Tongue (tissue), 3 donors: ENCODE measurements at places on chromosomes 16 and 17.

DNA sequence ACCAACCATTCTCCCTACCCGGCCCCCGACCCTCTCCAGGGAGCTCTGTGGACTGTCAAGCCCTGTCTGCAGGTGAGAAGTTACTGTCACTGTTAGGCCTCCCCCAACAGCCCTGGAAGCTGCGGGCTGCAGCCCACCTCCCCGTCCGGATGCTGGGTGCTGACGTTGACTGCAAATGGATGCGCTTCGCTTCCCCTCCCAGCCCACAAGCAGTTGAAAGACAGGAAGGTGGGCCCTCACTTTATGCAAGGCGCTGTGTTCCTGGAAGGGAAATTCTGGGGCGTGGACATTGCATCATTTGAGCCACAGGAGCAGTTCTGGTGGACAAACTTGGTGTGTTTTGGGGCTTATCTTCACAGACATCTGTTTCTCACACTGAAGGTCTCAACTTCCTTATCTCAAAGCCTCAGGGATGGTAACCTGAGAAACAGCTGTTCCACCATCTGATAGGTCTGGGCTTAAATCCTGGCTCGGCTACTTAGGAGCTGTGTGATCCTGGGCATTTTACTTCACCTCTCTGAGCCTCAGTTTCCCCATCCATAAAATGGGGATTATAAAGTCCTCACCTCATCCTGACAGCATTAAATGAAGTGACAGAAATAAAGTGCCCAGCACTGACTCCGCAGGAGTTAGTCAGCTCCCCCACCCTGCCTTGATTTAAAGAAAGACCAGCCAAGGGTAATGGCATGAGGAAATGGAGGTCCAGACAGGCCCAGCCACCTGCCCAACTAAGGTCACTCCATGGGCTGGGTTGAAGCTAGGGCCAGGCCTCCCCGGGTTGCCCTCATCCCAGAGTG lies 4.6 kb upstream of the DRC7 start:
- DNase-seq: peak; percentile 74

- no peak for DNase-seq
Measured at GRCh38 chr16:1257561-1258224, 1.8 kb downstream of the TPSD1 start.

DNA sequence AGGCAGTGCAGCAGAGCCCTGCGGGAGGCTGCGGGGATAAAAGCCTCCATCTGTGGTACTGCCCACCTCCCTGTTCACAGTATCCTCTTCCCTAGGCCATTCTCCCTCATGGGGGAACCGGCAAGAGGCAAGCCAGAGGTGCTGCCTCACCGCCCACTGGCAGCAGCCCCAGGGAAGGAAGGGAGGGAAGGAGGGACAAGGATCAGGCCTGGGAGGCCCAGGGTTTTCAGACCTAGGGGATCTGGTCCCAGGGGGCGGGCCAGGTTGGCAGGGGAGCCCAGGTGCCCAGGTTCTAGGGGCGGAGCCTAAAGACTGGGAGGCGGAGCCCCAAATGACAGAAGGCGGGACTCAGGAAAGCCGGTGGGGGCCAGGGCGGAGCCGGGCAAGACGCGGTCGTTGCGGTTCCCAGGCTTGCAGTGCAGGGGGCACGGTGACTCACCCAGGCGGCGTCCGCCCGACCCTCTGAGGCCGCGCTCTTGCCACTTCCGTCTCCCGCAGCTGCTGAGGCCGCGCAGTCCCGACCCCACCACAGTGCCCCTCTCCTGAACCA lies 3.0 kb upstream of the MTMR4 start:
- DNase-seq: no peak

DNA sequence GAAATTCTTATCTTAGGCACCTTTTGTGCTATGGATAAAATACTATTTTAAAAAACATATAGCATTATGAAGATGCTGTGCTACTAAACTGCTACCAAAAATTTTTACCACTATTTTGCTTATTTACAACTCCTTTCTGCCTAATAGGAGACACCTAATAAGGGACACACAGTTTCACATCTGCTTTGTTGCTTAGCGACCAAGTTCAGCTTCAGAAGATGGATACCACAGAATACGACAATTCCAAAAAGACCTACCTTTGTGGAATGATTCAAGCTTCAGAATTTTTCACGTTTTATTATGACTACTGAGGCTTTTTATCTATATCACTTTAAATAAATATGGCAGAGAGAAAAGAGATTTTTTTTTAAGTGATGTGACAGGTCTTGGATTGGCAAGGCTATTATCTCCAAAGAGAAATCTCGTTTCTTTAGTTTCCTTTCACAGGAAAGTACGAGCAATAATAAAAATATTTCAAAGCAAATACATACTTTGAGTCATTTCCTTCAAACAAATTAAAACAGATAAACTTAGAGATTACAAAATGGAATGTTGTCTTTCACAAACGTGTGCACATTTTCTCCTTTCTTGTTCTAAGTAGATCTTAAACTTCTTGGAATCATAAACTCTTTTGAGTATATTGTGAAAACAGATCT lies 35.4 kb downstream of the SPAG9 start:
- DNase-seq: no peak

- DNase-seq: no peak
Measured at GRCh38 chr16:10087151-10087550, 95.1 kb downstream of the GRIN2A start.

DNA sequence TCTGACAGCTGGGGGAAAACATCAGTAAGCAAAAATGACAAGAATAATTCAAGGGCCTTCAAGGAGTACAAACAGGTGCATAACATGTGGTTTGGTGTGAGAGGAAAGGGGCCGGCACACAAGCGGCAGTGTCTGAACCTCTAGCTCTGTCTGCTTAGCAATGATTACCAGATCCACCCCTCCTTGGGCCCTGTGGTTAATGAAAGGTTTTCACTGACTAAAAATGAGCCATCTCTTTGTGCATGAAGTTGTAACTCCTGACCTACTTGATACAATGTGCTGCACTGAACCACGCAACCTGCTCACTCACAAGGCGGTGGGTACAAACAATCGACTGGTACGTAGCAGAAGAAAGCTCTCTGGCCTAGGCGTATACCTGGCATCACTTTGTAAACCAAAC lies 15.1 kb downstream of the FAM117A start:
- DNase-seq: no peak

DNA sequence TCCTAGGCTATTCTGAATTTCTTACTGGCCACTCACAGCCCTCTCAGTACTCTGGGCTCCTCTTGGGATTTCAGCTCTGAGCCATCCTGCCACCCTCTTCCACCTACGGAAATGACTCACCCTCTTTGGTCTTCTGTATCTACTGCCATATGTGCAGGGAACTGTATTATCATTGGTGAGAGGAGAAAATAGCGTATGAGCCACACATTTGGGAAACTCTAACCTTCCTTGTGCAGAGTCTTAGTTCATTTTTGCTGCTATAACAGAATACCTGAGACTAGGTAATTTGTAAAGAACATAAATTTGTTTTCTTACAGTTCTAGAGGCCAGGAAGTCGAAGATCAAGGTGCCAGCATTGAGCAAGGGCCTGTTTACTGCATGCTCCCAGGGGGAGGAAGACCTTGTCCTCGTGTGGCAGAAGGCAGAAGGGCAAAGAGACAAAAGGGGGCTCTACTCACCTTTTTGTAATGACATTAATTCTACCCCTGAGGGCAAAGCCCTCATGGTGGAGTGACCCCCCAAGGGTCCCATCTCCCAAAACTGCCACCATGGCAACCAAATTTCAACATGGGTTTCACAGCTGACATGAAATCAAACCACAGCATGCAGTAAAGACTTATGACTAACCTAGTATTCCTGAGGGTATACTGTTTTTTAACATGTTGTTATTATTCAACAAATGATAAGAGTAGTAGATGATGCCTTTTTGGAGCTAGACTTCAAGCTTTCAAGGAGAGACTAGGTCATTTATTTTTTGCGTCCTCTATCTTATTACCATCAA lies 191.8 kb downstream of the PRKCA start:
- DNase-seq: no peak

- no peak for DNase-seq
Measured at GRCh38 chr17:55774846-55775271, 24.0 kb downstream of the PCTP start.

DNA sequence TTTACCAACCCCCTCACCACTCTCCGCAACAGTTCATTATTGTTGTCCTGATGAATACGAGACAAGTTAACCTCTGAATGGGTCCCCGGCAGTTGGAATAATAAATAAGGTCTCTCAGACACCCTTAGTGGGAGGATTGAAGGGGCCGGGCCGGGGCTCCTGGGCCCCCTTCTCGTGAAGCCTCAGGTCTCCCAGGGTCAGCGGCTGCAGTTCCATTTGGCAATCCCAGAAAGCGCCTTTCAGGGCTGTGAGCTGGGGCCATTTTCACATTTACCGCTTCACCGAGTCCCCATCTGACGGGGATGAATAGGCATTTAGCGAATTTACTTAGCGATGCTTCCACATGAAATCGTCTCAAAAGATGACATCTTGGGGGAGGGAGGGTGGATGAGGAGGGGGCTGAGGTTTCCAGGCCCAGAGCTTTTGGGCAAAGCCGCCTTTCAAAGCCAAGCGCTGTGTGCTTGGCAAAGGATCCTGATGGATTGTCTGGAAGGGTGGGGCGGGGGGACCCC lies 309.8 kb downstream of the XYLT1 start:
- no peak for DNase-seq

DNA sequence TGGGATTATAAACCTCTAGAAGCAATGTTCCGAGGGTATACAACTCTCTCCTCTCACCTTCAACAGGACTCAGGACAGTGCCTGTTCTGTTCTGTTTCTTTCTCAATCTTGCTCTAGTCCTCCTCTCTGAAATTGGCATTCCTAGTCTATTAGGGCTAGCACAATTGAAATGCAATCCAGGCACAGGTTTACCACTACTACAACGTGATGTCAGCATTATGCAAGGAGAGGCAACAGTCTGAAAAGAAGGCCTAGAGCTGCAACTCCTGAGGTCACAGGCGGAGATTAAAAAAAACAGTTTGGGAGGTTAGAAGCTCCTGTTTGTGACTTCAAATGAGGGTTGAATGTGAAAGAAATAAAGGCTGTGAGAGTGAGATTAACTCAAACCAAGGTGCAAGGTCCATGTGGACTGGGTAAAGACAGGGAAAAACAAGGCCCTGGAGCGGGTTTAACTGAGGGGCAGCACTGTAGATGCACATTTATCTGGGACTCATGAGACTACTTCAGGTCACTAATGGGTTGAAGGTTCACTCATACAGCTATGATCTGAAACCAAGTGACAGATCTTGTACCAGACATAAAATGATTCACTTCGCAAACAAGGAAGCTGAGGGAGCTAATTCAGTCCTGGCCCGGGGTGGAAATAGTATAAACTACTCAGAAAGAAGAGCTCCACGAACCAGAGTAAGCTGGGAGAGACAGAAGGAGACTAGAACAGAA lies 16.8 kb downstream of the AMFR start:
- DNase-seq: no peak

DNA sequence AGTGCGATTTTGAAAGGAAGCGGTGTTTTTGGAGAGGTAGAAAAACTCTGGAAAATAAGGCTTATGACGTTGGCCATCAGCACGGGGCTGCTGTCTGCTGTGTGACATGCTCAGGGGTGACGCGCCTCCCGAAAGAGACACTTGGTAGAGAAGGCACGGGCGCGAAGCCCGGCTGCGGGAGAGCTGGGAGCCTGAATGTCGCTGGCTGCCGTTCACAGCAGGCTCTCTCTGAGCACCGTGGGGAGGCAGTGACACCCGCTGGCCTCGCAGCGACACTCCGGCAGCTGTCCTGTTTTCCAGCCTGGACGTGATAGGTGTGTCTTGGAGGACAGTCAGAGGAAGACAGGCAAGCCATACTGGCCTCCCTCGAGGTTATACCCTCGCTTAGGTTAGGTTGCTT lies 759.1 kb upstream of the RBFOX1 start:
- DNase-seq: peak; percentile 49

- DNase-seq: no peak
Measured at GRCh38 chr17:27473190-27473747, 17.0 kb downstream of the KSR1 start.

GRCh38 chr16:54437401-54437800 lies 150.8 kb upstream of the IRX3 start:
- DNase-seq: peak; percentile 67

- no peak for DNase-seq
Measured at GRCh38 chr17:50047488-50048126, 8.3 kb upstream of the ITGA3 start.

- peak; percentile 62 for DNase-seq
Measured at GRCh38 chr17:56833057-56833808, 487 bp downstream of the C17orf67 start.

DNA sequence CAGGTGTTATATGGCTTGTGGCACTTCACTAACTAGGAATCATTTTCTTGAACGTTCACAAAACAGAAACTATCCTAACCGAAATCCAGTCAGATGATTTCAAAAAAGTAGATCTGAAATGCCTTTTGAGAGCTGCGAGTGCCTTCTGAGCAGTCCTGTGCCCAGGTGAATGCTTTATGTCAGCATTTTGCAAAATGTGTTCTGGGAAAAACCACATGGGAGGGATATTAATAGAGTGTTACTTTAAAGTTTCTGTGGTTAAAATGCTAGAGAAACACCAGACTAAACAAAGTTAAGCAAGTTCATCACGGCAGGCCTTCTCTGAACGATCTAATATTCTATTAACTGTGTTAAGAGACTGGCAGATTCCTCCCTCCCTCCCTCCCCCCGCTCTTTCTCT lies 15.8 kb upstream of the RGS9 start:
- DNase-seq: no peak

- DNase-seq: no peak
Measured at GRCh38 chr17:46976626-46977270, 2.3 kb downstream of the RPRML start.

- peak; percentile 75 for DNase-seq
Measured at GRCh38 chr16:85321509-85322271, 209.4 kb upstream of the CIBAR2 start.

DNA sequence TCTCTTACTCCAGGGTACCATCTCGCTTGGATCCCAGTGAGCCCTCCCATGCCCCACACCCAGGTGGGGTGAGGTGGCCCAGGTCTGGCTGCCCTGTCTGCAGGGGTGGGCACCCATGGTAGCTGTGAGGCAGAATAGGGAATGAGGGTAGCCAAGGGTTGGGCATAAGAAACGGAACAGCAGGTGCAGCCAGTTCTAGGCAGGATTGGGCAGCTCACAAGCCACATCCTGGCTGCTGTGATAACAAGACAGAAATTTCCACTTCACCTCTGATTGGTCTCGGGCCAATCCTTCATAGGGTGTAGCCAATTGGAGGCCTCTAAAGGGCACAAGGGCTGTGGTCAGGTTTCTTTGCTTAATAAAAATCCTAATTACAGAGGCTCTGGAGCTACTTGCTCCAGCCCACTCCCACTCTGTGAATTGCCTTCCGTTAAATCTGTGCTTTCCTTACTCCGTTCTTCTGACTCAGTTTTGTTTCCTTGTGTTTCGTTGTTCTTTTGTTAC lies 1.5 kb upstream of the ARHGDIG start:
- peak; percentile 38 for DNase-seq

DNA sequence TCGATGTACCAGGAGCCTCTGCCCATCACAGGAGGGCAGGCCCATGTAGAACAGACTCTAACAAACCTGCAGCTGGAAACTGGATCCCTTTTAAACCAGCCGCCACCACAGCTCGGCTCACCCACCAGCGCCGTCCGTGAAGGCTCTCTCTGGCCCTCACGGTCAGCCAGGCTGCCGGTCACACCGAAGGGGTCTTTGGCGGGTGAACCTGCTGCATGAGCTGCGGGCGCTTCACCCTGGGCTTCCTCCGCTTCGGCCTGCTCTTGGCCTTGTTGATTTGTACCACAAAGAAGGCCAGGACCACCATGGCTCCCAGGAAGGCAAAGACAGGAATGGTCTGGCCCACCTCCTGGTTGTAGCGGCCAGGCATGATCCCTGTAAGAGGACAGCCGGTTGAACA lies 11.7 kb upstream of the SLC38A8 start:
- DNase-seq: no peak

- DNase-seq: no peak
Measured at GRCh38 chr16:340370-341091, 12.0 kb downstream of the AXIN1 start.
